ENCODE measurements at places on chromosomes 5 and 9. TPM values are rescaled to one million over a fixed set of nuclear protein-coding genes. Genes with fewer than 3 reads are reported as not detected.

DNA sequence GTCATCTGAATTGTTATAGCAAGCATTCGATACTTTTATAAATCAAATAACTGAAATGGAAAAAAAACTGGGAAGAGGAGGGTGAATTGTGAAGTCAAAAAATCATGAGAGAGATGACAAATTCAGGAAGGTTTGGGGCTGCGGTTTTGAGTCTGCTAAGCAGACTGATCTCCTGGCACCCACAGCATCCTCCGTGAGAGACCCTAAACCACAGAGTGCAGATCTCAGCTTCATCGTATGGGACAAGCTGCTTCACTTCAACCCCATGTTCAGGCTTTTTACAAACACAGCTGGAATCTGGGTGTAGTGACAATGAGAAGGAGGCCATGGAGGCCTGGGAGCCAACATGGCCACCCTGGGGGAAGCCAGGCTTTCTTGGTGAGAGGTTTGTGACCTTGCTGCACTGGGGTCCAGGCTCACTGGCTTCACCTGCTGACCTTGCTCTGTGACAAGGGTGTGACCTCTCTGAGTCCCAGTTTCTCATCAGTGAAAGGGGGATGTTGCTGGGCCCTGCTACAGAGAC, 19.4 kb downstream of the USP20 start:
- no peak for DNase-seq

Gene FCN2
- 0.47 TPM for polyA plus RNA-seq

Gene TUT7
- polyA plus RNA-seq: 27.3 TPM

- no peak for DNase-seq
These were observed 1.1 kb downstream of the ICE1 start for GRCh38 chr5:5423586-5423985.

Gene ZNF883
- 10.8 TPM for polyA plus RNA-seq

- DNase-seq: no peak
These were observed 485.4 kb upstream of the CLINT1 start for GRCh38 chr5:158344376-158344775.

All from right renal cortex interstitium (tissue), 3 donors.